ENCODE measurements at places on chromosomes 7 and 10.

DNA sequence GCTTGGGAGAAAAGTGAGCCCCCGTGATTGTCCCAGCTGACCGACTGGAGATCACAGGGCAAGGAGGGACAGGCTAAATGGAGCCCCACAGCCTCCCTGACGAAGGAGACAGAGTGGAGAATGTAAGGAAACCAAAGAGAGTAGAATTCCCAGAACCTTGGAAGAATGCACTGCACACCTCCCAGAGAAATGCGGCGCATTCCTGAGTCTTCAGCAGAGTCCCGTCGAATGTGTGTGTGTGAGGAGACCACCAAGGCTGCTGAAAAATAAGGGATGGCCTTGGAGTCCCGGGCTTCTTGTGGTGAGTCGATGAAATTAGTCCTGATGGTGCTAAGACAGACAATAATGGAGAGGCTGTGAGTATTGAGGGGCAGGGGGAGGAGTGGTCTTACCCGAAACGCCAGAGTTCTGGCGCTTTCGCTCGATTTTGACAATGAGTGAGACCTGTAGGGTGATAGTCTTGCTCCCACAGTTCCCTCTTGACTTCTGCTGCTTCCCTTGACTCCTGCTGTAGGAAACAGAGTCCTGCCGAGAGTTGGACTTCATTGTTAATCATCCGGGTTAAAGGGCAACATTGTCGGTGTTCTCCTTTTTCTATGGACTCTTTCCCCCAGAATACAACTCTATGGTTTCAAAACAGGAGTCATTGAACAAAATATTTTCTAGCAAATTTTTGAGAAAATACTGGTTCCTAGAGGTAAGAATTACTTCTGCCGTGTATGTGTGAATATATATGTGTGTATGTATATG lies 103.2 kb downstream of the CNNM2 start:
- DNase-seq: no peak

GRCh38 chr7:39934132-39934531 lies 15.9 kb upstream of the CDK13 start:
- DNase-seq: no peak

DNA sequence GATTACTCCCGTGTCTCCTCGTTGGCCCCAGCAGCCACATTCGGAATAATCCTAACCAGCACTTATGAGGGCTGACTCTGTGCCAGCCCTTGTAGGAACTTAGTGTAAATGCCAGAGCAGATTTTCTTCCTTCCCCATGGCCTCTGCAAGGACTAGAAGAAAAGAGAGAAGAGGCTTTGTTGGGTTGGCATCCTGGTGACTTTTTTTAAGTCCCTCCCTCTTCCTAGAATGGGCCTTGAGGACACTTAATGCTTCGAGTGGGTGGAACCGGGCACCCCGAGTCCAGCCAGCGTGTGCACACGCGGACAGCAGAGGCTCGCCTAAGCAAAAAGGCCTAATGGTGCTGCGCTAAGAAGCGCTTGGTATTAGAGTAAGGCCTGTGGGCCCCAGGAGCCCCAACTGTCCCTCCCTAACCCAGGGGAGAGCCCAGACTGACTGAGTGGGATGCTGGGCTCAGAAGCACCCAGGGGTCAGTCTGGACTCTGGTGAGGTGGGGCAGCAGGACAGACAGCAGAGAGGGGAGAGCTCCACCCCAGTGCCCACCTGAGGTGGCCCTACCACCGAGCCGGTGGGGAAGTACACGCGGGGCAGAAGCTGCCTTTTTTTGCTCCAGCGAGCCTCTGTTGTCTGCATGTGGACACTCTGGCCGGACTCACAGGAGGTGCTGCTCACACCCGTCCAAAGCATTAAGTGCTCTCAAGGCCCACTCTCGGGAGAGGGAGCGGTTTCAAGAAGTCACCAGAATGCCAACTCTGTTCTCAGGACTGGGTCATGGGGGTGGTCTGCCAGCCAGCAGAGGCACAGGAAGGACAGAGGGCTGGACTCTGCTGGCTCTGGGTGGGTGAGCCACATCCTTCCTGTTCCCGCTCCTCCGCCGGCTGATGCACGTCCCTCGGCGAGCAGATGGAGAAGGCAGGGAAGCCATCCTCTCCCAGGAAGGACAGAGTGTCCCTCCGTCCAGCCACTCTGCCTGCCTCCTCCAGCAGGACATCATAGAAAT lies 12.5 kb downstream of the ITPRIP start:
- DNase-seq: no peak

DNA sequence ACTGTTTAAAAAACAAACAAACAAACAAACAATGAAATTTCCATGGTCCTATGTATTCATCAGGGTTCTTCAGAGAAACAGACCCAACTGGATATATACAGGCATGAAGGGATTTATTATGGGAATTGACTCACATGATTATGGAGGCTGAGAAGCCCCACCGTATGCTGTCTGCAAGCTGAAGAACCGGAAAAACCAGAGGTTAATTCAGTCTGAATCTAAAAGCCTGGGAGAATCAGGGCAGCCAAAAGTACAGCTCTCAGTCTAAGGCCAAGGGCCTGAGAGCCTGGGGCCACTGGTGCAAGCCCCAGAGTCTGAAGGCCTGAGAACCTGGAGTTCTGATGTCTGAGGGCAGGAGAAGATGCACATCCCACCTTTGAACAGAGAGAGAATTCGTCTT lies 163.5 kb downstream of the MDFIC start:
- no peak for DNase-seq

GRCh38 chr7:128122576-128123290 lies 91.5 kb upstream of the LRRC4 start:
- no peak for DNase-seq

GRCh38 chr10:18359812-18360211 lies 219.6 kb downstream of the CACNB2 start:
- DNase-seq: no peak

DNA sequence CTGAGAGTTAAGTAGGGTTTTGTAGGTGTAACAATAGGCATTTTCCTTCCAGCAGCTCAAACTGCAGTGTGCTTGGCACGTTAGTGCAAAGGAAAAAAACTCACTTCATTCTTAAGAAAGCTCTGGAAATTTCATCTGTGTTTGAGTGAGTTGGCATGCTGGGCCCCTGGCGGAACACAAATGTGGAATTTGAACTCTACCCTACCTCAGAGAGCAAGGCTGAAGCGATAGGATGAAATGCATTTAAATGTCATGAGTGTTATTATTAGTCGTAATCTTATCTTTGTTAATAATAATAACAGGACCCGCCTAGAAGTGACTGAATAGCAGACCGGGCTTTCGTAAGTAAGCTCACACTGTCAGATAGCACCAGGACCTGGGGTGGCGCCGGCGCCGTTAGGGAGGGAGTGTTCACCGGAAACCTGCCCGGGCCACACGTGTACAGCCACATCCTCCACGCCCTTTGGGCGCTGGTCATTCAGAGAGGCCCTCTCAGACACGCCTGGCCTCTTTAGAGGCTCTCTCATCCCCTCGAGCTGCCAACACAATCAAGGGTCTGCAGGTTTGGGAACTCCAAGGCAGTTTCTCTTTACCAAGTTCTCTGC lies 63.5 kb downstream of the GRK5 start:
- DNase-seq: no peak

- no peak for DNase-seq
These were observed 234.7 kb downstream of the CREB5 start for GRCh38 chr7:28647076-28647421.

DNA sequence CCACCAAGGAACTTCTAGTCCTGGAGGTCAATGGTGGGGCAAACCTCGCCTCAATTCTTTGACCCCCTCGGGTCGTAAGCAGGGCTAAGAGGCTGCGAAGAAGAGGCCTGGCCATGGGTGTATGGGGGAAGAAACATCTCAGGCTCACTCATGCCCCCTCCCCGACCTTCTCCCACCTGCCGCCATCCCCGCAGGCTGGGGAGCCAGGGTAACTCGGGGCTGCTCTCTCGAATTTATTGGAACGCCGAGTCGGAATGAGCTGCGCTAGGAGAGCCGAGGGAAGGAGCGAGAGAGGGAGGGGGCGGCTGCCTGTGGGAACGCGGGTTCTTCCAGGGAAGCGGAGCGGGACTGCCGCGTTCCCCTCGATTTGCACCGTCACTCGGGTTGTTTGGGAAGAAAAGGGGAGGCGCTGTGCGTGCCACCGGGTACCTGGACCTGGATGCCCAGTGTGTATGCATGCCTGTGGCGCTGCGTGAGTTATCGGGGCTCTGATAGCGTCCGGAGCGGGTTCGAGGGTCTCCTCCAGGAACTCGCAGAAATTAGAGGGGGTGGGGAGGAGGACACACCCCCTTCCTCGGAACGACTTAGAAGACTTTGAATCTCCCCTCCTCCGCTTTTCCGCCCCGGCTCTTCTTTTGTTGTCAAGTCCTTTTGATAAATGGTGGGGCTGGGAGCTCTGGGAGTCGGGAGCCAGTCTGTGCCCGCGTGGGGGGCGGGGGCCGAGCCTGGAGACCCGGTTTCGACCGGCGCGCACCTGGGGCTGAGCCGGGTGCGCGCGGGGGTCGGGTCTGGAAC lies 1.8 kb upstream of the ZNF503 start:
- DNase-seq: peak; percentile 25

DNA sequence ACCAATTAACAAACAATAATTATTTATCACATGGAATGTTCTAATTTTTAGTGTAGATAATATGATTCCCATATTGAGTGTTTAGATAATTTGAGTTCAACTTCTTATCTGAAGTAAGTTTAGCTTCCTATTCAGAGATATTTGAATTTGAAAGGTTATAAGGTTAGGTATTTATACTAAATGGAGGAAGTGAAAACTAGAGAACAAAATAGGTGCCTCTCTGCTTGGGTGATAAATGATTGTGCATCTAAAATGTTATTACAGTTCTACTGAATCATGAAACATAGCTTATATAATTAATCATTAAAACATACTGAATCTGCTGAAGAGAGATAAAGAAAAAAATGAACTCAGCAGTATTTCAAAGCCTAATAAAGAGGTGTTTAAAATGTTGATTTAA lies 1174.3 kb downstream of the XPNPEP1 start:
- no peak for DNase-seq

All from NCI-H748 treated with DMSO at 0.1 percent for 48 hours (cell line).